Frontal cortex (tissue), 4 donors: ENCODE measurements at places on chromosomes 5 and 9. TPM values are rescaled to one million over a fixed set of nuclear protein-coding genes. Genes with fewer than 3 reads are reported as not detected.

Gene PRXL2C
- 6.9 TPM for total RNA-seq

Gene CTXN3
- total RNA-seq: 13.9 TPM

Gene PCDHGC3
- total RNA-seq: 20.8 TPM

GRCh38 chr9:127935765-127936221, 1.9 kb downstream of the DPM2 start:
- DNase-seq: no peak

GRCh38 chr5:140560227-140560626, 3.0 kb upstream of the SRA1 start:
- no peak for DNase-seq

GRCh38 chr9:95460518-95461164, 56.1 kb downstream of the PTCH1 start:
- DNase-seq: no peak

GRCh38 chr9:105405514-105406131, 42.2 kb upstream of the FSD1L start:
- DNase-seq: no peak

GRCh38 chr5:174251305-174252000, 205.9 kb downstream of the NSG2 start:
- no peak for DNase-seq
